Esophagus muscularis mucosa (tissue), 4 donors: ENCODE measurements at places on chromosomes 12 and 14. TPM values are rescaled to one million over a fixed set of nuclear protein-coding genes. Genes with fewer than 3 reads are reported as not detected.

DNA sequence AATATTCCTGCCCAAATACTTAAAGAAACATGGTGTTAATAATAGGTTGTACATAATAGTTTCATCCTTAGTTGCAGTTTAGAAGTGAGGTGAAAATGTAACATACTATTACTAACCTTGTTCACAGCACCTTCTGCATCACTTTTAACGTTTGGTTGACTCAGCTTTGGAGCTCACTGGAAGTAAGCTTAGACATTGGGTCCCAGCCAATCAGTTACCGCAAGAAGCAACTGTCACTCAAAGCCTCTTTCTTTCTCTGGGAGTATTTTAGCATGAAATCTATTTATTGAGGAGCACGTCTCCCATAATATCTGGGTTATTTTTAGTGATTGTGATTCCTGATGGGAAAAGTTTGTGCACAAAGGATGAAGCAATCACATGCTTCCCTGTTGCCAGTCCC, 472.6 kb downstream of the SNAPC1 start:
- no peak for DNase-seq

DNA sequence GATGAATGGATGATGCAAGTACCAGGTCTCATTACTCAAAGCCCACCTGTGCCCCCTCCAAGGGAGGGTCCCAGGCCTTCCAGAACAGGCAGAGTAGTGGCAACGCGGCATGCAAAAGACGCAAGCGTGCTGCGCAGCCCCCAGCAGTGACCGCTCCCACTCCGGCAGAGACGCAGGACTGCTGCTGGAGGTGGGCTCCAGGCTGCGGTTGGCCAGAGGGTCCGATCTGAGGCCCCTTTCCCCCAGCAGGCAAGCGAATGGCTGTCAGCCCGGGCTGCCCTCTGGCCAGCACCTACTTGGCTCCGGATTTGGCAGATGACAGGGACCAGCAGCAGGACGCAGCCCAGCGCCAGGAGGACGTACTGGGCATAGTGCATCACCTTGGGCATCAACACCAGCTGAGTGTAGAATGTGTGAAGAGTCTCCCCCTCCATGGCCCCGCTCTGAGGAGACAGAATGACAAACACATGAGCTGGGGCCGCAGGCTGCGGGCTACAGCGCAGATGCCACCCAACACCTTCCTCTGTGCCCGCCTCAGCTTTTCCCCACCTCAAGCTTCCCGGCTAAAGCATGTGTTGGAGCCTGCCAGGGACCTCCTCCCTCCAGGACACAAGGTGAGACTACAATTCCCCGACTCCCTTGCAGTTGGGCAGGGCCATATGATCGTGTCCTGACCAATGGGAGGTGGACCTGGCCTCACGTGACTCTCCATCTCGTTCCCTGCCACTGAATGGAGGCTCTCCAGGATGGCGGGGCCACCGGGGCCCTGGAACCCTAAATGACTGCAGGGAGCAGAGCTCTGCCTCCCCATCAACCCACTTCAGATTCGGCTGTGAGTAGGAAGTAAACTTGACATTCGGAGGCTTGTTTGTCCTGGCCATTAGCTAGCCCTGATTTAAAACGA, 77.4 kb downstream of the SCARB1 start:
- peak; percentile 94 for DNase-seq

DNA sequence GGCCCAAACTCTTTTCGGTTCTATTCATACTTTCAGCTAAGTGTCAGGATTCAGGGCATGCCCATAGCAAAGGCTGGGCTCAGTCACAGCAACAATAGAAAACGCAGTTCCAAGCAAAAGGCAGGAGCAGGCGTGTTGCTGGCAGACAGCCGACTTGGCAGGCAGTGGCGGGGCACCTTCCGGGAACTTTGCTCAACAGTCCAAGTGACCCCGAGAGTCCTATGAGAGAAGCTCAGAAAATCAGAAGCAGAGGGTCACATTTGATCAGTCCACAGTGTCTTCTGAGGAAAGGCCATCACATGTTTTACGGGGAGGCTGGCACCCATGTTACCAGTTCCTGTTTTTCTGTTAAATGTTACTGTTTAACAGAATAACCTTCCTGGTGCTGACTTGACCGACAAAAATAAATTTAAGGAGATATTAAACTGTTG, 115.0 kb downstream of the DACT1 start:
- DNase-seq, result no peak

DNA sequence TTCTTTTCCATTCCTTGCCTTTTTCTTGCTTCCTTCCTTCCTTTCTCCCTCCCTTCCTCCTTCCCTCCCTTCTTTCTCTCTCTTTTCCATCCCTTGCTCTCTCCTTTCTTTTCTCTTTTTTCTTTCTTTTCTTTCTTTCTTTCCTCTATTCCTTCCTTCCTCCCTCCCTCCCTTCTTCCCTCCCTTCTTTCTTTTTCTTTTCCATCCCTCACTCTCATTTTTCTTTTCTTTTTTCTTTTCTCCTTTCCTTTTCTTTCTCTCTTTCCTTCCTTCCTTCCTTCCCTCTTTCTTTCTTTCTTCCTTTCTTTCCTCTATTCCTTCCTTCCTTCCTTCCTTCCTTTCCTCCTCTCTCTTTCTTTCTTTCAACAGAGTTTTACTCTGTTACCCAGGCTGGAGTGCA, 35.1 kb upstream of the PPP4R3A start:
- DNase-seq, result no peak

GRCh38 chr14:102584871-102585869, 7.3 kb upstream of the RCOR1 start:
- no peak for DNase-seq

DNA sequence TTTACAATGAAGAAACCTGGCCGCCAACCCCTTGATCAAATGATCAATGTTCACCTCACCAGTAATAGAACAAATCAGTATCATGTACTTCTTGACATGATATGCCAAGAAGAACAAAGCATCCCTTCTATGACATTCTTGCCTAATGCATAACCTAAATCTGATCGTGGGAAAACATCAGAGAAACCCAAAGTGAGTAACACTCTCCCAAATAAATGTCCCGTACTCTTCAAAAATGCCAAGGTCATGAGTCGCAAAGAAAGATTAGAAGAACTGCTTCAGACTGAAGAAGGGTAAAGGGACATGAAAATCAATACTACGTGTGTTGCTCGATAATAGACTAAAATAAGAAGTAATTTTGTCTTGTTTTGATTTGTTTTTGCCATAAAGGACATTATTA, 11.4 kb upstream of the SLC25A3 start:
- DNase-seq, result no peak

DNA sequence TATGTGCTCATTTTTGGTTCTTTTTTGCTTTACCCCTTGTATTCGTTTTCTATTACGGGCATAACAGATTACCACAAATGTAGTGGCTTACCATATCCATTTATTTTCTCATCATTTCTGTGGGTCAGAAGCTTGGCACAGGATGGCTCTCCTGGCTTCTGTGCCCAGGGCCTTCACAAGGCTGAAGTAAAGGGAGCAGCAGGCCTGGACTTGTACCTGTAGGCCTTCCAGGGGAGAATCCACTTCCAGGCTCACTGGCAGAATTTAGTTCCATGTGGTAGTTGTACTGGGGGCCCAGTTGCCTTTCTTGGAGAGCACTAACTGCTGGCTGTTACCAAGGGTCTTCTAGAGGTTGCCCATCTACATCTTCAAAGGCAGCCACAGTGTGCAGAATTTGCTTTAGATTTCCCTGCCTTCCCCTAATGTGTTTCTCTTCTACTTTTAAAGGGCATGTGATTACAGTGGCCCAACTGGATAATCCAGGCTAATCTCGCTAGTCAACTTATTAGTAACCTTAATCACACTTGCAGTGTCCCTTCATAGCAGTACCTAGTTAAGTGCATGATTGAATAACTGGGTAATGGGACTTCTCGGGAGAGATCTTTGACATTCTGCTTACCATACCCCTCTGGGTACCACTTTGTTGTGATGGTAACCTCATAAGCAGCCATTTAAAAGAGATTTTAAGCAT, 67.0 kb downstream of the CRADD start:
- DNase-seq, result no peak

DNA sequence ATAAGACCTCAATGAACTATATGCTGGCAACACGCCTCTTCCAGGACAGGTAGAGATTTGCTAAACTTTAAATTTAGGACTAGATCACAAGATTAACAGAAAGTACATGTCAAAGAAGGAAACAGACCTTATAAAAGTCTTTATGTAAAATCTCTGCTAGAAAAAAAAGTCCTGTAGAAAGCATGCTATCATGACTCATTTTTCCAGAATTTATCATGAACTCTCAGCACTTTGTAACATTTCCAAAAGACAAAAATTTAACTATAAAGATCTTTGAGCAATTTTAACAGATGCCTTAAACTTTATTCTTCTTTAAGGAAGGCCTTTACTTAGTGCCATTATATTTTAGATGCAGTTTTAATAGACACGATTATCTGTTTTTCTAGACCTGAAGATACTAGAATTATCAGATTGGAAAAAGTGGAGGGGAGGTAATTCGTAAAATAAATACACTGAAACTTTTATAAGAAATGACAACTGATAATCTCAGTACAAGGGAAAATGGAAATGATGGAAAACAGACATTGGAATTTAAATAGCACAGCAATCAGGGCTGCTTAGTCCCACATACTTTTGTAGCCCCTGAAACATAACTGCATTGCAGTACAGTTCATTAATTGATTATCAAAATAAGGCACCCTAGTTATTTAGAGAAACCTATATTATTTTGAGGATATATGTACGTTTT, 92.0 kb downstream of the TTLL5 start:
- DNase-seq, result no peak

GRCh38 chr14:96911499-96912149, 114.4 kb downstream of the VRK1 start:
- DNase-seq, result no peak

DNA sequence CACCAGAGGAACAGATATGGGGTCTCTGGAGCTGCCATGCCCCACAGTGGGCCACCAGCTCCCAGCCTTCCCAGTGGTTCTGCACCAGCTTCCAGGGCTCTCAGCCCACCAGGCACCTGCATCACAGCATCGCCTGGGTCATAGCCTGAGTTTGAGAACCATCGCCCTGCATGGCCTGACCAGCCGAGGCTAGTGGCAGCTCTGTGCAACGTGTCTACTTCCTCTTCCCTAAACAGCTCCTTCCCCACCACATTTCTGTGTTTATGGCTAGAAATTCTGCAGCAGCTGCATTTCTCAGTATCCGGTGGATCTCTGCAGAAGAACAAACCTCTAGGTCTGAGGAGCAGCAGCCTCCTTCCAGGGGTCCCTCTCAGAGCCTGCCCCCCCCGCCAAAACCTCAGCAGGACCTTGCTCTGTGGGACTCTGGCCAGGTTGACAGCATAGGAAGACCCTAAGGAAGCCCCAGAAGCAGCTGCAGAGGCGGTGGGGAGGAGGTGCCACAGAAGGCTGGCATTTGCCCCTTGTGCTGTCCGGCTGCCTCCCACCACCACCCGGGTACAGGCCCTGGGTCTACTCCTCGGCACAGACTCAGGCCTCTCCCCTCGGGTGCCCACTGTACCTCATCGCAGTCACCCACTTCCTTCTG, 47.7 kb downstream of the PSMA6 start:
- no peak for DNase-seq

DNA sequence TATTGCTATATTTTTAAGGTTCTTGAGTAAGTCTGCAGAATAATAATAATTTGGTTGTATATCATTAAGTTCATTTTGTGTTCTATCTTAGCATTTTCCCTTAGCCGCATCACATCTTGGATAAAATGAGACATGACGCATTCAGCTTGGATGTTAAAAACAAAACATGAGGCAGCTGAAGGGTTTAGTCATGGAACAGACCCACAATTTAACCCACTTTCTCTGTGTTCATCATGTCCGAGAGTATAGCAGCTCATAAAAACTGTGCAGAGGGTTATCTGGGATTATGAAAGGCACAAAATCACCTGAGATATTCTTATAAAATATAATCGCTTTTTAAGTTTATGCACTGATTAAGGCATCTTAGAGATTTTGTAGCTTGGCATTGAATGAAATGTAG, 219.3 kb downstream of the TRHDE start:
- no peak for DNase-seq

- no peak for DNase-seq
Measured at GRCh38 chr12:89250213-89250612, 102.1 kb downstream of the DUSP6 start.

GRCh38 chr12:53966085-53966384, 6.9 kb upstream of the HOXC11 start:
- no peak for DNase-seq

DNA sequence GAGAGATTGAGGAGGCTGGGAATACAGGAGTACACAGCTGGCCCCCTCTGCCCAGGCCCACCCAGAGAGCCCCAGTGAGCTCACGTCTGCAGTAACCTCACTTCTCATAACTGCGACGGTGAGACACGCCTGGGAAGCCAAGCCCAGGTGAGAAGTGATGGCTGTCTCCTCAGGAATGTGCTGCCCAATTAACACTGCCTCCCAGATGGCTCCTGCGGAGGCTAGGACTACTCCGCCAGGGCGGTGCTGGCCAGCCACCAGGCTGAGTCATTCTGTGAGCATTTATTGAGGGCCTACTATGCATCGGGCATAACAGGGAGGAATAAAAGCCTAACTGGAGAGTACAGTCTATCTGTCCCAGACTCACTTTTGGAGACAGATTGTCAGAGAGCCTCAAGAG, 9.3 kb upstream of the TMEM106C start:
- no peak for DNase-seq

GRCh38 chr12:66140731-66141130, 10.2 kb upstream of the LLPH start:
- no peak for DNase-seq

DNA sequence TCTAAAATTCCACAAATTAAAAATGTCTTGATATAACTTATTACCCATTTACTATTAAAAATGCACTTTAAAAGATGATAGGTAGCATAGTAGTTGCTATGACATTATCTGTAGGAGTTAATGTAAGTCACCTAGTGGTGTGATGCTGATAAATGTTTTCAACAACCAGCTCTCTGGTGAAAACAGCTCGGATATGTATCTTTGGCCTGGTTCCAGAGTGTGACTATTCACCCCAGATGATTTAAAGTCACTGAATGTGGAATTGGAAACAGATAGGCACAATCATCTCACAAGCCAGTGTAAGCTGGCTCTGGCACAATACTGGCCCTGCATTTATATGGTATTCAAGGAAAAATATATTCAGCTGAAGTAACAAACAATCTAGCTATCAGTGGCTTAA, 9.2 kb upstream of the CCDC196 start:
- no peak for DNase-seq

DNA sequence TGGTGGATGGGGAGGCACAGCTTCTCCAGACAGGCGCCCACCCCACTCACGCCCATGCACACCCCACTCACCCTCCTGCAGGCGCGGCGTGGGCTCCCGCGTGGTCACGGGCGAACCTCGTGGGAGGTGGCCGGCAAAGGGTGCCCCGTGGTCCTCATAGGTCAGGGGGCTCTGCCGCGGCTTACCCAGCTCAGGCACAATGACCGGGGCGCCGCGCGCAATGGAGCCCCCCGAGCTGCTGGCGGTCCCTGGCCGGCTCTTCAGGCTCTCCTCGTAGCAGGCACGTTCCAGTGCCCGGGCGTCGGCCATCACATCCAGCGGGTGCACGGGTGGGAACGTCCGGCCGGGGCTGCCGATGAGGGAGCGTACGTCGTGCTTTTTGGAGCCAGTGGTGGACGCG, 49.6 kb downstream of the RFLNA start:
- no peak for DNase-seq

MMP19 gene
- total RNA-seq, result 17.4 TPM

KCNA1 gene
- total RNA-seq, result not detected

FAM186B gene
- total RNA-seq, result 0.46 TPM

SDR9C7 gene
- total RNA-seq, result not detected

PLEKHD1 gene
- total RNA-seq, result not detected

DHRS2 gene
- 0.63 TPM for total RNA-seq

ADCY6 gene
- total RNA-seq, result 18.7 TPM

C12orf56 gene
- not detected for total RNA-seq

LBHD2 gene
- not detected for total RNA-seq

BMAL2 gene
- total RNA-seq, result 7.3 TPM

KRT74 gene
- not detected for total RNA-seq

SINHCAF gene
- total RNA-seq, result 26.2 TPM

TMEM119 gene
- 8.9 TPM for total RNA-seq
